ENCODE measurements at places on chromosomes 6 and 20.

GRCh38 chr6:140182821-140183220, 808.4 kb upstream of the CITED2 start:
- no peak for DNase-seq

- DNase-seq, result no peak
Measured at GRCh38 chr20:775679-776135, 7.4 kb upstream of the SLC52A3 start.

DNA sequence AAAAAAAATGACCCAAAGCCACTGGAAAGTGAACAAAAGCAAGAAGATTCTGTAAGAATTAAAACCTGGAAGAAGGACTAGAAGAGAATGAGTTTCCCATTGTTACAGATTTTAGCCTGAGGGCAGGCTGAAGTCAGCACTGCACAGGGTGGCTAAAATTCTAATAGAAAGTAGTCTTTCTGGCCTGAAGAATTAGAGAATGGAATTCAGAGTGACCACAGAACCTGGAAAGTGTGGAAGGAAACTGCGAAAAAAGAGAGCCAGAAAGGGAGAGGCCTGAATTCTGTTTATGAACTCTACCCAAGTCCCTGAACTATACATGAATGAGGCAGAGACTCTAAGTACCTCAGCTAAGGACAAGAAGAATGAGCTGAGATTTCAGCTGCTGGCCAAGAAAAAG, 38.9 kb upstream of the FILIP1 start:
- DNase-seq, result no peak

GRCh38 chr20:44983093-44983674, 16.9 kb downstream of the STK4 start:
- DNase-seq, result no peak

DNA sequence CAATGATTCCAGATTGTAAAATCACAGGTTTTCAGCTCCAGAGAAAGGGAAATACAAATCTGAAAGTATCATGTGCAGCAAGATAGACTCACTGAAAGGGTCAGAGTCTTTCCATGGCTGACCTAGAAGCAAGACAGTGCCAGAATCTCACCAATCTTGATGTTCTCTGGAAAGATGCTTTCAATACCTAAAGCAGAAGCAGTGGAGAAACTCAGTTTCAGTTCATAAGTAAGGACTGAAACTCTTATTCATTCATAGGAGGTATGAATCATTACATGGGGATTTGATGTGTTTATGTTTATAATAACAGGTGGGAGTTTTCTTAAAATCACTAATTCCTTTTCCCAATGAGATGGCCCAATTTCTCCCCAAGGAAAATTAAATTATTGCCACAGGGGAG, 42.5 kb downstream of the SLC2A12 start:
- DNase-seq, result no peak

GRCh38 chr6:79495246-79495645, 42.0 kb downstream of the LCA5 start:
- no peak for DNase-seq

DNA sequence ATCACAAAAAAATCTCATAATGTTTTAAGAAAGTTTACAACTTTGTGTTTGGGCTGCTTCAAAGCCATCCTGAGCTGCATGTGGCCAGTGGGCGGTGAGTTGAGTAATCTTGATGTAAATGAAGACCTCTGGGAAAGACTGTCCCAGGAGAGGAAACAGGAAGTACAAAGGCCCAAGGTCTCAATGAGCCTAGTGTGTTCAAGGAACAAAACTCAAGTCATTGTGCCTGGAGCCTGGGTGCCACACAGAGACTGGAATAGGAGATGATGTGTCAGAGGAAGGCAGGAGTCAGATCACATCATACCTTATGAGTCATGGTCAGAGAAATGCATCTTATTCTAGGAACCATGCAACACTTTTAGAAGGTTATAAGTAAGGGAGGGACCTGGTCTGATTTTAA, 51.5 kb downstream of the COL19A1 start:
- DNase-seq, result no peak

- DNase-seq, result no peak
Measured at GRCh38 chr6:106973836-106974335, 643 bp downstream of the CD24 start.

- no peak for DNase-seq
Measured at GRCh38 chr20:39298571-39299506, 336.7 kb downstream of the DHX35 start.

GRCh38 chr20:19295076-19295475, 82.6 kb downstream of the SLC24A3 start:
- no peak for DNase-seq

DNA sequence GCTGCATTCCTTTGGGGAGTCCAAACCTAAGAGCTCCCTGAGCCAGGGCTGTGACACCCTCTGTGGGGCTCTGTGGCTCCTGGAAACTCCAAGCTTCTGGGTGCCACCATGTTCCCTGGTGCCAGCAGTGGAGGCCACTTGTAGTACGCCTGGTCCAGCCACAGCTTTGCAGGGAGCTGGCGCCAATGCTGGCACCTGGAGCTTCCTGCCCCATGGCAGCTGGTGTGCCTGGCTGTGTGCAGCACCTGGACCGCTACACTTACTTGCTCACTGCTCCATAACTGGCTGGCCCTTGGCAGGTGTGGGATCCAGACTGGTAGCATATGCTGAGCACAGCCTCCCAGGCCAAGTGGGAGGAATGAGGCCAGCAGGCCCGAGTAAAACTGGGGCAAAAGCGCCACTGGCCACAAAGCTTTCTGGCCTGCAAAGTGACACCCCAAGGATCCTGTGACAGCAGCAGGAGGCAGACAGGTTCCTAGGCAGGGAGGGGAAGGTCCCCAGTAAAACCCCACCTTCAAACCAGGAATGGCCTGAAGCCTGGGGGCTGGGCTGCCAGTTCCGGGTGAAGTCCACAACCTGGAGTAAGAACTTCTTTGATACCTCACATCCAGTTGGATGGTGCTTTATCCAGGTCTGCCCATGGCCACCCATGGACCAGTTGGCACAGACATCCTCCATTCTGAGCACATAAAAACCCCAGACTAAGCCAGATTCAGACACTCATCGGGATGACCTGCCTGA, 461.0 kb downstream of the TBC1D32 start:
- DNase-seq, result no peak

GRCh38 chr6:143878272-143878760, 14.0 kb downstream of the ZC2HC1B start:
- no peak for DNase-seq

DNA sequence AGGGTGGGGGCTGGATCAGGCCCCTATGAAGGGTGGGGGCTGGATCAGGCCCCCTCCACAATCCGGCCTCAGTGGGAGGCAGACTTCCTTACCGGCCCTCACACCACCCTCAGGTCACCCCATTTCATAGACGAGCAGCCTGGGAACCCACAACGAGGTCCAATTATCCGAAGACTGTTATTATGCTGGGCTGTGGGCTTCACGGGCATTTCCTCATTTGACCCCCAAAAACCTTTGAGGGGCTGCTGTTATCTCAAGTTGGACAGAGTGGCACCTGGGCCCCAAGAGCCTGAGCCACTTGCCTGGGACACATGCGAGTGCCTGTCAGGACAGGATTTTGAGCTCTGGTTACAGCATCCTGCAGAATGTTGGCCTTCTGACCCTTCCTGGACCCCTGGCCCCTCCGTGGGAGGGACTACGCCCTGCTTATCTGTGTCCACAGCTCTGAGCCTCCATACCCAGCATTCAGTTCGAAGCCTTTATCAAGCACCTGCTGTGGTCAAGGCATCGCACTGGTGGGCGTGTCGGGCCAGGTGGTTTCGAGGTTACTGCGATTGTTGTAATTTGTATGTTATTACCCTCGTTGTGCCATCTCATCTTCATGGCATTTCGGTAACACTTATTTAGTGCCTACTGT, 34.5 kb upstream of the PCMTD2 start:
- DNase-seq, result peak; percentile 16

DNA sequence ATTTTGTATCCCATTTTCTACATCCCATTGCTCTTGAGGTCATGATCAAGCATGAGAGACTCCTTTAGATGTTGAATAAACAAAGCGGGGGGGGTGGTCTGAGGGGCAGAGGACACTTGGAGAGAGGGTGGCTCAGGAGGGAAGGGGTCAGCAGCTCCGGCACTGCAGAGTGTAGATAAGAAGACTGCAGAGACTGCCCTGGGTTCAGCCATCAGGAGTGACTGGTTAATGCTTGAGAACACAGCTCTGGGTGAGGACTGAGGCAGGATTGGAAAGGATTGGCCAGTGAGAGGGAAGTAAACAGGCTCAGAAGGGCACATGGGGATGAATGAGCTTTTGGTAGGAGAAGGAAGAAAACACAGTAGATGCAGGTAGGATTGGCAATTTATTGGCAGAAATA, 205.3 kb upstream of the CNR1 start:
- DNase-seq, result no peak

DNA sequence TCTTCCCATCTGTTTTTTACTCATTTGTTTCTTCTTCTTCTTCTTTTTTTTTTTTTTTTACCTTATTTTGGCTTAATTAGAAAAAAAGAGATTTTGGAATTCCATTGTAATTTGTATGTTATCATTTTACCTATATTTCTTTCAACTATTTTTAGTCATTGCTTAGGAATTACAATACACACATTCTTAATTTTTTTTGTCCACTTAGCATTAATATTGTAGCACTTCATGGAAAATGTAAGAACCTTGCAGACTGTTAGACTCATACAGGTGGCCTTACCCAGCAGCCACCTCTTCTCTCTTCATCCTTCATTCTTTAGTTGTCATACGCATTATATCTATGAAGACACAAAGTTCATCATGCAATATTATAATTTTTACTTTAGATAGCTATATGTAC, 5.8 kb upstream of the SLC18B1 start:
- no peak for DNase-seq

GRCh38 chr20:37348792-37349516, 3.0 kb downstream of the SRC start:
- DNase-seq, result no peak

DNA sequence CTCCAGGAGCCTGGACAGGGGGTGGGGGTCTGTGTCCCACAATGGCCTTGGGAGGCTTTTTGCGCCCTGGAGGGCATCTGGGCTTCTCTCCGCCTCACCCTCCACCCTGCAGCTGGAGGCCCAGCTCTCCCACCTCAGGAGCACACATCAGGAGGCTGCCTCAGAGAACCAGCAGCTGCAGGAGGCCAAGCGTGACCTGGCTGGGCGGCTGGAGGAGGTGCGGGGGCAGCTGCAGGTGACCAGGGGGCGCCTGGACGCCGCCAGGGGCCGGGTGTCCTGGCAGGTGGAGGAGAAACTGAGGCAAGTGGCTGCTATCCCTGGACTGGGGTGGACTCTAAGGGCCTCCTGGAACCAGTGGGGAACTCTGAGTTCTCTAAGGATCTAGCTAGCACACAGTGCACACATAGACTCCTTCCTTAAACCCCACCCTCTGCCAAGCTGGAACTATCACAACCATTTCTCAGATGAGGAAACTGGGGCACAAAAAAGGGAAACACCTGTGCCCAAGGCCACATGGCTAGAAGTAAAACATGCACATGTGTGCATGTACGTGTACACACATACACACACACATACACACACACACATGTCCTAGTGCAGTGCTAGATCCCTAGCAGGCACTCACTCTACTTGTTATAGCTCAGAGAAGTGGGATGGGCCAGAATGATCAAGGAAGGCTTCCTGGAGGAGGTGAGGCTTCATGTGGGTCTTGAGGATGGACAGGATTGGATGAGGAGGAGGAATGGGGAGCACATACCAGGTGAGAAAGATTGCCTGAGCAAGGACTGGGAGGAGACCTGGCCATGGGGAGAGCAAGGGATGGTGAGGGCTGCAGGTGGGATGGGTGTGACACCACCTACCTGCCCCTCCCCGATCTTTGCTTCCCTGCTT, 22.9 kb downstream of the RAB44 start:
- no peak for DNase-seq

- no peak for DNase-seq
Measured at GRCh38 chr6:30397697-30398096, 52.7 kb downstream of the RPP21 start.

DNA sequence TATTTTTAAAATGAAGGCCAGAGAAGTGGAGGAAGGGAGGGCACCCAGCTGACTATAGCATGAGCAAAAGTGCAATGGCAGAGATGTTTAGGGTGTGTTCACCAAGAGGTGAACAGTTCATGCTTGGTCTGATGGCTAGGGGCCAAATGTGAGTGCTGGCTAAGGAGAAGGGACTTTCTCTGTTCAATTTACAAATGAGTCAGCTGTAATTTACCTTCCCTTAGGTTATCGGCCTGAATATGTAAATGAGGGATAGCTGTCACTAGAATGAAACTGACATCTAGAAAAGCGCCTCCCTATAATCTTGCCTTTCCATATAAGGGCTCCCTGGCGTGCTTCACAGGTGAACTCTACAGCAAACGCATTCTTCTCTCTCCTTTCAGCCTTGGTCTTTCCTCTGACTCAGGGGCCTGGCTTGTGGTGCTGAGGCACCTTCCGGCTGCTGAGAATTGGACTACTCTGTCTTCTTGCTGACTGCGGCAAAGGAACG, 114.7 kb upstream of the BACH2 start:
- DNase-seq, result peak; percentile 56

GRCh38 chr6:134315189-134315588, 2.7 kb downstream of the SGK1 start:
- DNase-seq, result no peak

DNA sequence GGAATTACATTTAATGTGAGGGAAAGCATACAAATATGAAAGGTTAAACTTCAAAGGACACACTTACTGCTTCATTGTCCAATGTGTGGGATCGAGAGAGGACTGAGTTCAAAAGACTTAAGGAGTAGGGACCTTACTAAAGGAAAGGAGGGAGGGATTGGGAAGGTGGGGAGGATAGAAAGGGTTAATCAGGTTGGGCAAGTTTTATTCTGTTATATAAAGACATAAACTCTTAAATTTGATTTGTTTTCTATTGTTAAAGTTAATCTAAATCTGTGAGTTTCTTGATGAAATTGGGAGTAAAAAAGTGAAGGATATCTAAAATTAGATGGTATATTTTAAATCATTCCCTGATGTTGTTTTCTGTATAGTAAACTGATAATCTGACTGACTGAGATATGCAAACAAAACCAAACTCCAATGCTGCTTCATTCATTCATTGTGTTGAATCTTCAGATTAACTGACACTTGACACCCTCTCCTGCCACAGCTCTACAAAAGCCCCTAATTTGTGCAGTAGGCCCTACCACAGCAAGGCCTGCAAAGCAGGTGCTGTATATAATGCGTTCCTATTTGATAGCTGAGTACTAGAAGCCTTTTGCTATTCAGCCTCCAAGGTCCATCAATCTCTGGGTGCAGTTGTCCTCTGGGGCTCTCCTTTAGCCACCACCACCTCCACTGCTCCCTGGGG, 1.3 kb upstream of the UBE2J1 start:
- peak; percentile 4 for DNase-seq

GRCh38 chr20:5785146-5785545, 34.9 kb downstream of the SHLD1 start:
- no peak for DNase-seq
